ENCODE measurements at places on chromosomes 3 and 15. TPM values are rescaled to one million over a fixed set of nuclear protein-coding genes. Genes with fewer than 3 reads are reported as not detected.

GRCh38 chr3:46864061-46864881, 1.0 kb upstream of the MYL3 start:
- no peak for DNase-seq

GRCh38 chr3:135083756-135084155, 288.7 kb downstream of the EPHB1 start:
- no peak for DNase-seq

Gene AMOTL2
- 30.9 TPM for total RNA-seq

DNA sequence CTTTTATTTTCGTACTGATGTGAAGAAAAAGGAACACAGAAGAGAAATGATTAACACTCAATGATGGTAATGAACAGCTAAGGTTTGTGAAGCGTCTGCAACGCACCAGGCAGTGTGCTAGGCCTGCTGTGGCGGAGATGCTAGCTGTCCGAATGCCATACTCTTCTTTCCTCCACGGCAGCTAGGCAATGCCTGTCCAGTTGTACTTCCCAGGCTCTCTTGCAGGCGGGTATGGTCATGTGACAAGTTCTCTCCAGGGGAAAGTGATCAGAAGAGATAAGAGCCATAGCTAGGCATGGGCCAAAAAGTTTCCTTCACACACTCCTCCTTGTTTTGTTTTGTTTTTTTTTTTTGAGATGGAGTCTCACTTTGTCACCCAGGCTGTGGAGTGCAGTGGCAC, 6.7 kb downstream of the TADA3 start:
- no peak for DNase-seq

- no peak for DNase-seq
These were observed 54.0 kb upstream of the GADL1 start for GRCh38 chr3:30948426-30948825.

- DNase-seq: no peak
These were observed 15.3 kb downstream of the B3GNT5 start for GRCh38 chr3:183268366-183268765.

DNA sequence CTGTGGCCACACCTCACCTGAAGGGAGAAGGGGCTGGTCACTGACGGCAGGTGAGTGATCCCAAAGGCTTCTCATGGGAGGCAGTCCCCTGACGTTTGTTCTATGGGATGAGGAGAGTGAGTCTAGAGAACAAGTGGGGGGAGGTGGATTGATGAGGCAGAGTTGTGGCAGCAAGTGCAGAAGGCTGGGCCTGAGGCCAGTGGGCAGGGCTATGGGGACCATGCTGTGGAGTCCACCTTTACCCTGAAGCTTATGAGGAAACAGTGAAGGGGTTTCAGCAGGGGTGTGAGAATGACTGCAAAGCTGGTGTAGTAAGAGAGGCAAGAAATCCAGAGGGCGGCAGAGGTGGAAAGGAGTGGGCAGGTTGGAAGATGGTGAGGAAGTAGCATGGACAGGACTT, 96.9 kb upstream of the PFN2 start:
- DNase-seq: no peak

DNA sequence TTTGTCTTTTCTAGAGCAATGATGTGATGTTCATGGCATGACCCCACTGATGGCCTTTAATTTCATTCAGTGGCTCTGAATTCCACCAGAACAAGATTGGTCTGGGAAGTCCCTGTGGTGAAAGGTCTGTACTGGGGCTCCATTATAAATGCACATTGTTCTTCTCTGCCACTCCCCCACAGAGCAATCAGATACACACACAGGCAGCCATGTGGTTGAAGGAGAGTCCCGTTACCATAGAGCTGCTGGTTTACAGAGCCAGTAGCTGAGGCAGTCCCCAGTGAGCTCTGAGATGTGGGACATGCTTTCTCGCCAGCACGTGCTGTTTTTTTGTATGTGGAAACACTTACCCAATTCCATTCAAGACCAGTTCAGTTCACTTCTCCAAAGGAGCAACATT, 172.7 kb upstream of the TRIM42 start:
- no peak for DNase-seq

Gene DNAH1
- total RNA-seq: 2.3 TPM

Gene MESP2
- total RNA-seq: not detected

GRCh38 chr3:166304584-166304983, 467.4 kb upstream of the BCHE start:
- no peak for DNase-seq

Gene CFAP91
- total RNA-seq: 2.2 TPM

DNA sequence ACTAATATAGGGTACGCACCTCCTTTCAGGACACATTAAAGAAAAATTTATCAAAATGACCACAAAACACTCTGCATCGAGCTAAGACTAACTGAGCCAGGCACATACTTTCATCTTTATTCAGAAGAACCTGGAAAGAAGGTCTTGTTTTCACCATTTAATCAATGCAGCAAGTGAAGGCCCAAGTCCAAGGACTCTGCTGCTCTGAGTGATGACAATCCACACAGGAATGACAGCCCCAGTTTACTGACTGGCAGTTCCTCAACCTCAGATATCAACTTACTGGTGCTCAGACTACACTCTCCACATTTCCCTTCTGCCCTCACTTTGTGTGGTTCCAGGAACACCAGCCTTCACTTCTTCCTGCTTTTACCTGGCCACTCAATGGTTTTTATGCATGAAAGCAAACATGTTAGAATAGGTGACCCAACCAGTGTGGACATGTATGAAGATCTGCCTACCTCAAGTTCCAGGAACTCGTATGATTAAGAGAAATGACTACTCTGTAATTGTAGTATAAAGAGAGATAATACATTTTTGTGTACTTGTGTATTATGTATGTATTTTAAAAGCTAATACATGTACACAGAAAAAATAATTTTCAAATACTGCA, 29.1 kb upstream of the RASA2 start:
- DNase-seq: no peak

Gene A4GNT
- not detected for total RNA-seq

- no peak for DNase-seq
These were observed 17.6 kb downstream of the GALK2 start for GRCh38 chr15:49187549-49188245.
